Esophagus squamous epithelium (tissue), 5 donors: ENCODE measurements at places on chromosomes 1 and 21.

GRCh38 chr1:184959626-184960025, 14.7 kb downstream of the NIBAN1 start:
- no peak for DNase-seq

GRCh38 chr1:244758708-244759107, 76.8 kb upstream of the COX20 start:
- no peak for DNase-seq

DNA sequence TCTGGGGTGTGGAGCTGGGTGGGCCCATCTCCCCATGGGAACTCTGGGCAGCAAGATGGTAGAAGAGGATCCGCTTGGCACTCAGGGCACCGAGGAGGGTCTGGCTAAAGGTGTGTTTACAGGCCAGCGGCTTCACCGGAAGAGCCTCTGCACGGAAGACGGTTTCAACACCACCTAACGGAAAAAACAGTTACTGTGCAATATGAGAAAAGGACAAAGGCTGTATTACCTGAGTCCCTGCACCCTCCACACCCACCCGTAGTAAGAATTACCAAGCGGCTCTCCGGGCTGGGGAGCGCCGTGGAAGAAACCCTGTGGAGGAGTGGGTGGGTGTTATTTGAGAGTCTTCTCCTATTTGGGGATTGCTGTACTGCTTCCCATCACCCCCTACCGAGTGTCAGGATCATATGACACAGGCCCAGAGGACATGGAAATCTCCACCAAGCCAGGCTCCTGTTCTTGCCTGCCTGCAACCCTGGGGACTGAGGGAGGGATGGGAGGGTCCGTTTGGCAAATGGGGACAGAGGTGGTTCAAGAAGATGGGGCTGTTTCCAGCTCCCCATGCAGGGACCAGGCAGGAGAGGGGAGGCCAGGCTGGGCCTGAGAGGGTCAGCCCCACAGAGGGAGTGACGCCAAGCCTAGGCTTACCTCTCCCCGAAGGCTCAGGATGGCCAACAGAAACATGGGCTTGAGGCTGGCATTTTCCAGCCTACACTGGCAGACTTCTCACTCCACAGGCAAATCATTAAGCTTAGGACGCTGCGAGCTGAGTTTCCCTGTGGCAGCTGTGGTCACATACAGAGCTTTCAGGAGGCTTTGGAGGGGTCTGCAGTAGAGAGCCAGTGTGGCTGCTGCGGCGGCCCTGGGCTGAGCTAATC, 203.5 kb upstream of the TMEM51 start:
- DNase-seq, result no peak

DNA sequence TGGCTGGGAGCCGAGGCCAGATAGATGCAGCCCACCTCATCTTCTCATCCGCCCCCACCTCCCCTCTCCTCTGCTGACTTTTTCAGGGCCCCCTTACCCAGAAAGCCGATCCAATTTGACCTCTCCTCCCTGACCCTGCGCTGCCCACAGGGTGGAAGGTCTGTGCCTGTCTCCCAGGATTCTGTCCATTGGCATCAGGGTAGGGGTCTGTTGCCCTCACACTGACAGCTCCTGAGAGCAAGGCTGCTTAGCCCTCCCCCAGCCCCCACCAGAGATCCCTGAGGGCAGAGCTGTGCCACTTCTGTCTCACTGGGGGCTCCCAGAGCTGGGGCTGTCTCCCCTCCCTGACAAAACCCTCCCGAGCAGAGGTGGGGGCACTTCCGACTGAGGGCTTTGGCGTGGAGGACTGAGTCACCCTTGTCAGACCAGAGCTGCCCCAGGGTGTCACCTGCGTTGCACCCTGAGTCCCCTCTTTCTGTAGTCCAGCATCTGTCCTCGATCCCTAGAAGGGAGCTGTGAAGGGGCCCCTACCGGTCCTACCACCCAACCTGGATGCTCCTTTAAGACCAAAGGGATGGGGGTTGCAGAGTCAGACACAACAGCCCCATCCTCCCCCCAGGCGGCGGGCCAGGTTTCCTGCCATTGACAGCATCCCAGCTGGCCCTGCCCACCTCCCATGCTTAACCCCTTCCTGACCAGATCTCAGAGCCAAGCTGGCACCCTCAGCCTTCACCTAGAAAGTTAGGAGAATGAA, 2.4 kb upstream of the FAM110D start:
- no peak for DNase-seq
